Esophagus squamous epithelium (tissue), 5 donors: ENCODE measurements at places on chromosomes 4 and X.
A peak's percentile ranks its signal among the peaks of the same experiment; 100 is the strongest.

GRCh38 chrX:67546496-67547423 lies 2.9 kb downstream of the AR start:
- H3K27ac ChIP-seq, result peak overlapping the region; percentile 36
- no peaks in the 10 kb centered on the region for H3K36me3 ChIP-seq
- H3K4me1 ChIP-seq, result peaks cover 4% of the 10 kb centered on the region
- peak overlapping the region; percentile 47 for H3K4me3 ChIP-seq

GRCh38 chr4:106289737-106290136 lies 26.3 kb downstream of the TBCK start:
- no peak overlapping the region for H3K27ac ChIP-seq
- H3K4me3 ChIP-seq, result no peak overlapping the region
- peaks cover 74% of the 10 kb centered on the region for H3K36me3 ChIP-seq
- DNase-seq, result no peak
- no peaks in the 10 kb centered on the region for H3K27me3 ChIP-seq

DNA sequence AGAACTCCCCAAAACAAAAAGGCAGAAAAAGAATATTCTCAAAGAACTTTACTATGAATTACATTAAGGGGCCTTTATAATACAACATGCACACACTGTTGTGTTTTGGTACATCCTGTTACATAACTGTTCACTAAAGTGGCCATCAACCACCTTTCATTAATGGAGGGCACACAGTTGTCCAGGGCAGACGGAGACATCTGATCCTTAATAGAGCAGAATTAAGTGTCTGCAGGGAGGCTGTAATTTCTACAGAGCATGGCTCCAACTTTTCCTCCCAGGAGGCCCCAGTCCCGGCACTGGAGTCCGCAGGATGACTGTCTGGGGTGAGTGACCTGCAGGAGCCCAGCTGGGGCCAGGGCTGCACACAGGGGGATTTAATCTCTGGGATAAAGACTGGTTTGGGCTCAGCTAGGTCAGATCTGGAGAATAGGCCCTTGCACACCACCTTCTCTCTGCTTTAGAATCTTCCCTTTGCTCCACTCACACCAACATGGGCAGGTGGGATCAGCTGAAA lies 233.4 kb downstream of the MAML3 start:
- DNase-seq, result no peak
- no peak overlapping the region for H3K4me3 ChIP-seq
- no peaks in the 10 kb centered on the region for H3K36me3 ChIP-seq
- H3K4me1 ChIP-seq, result peaks cover 48% of the 10 kb centered on the region

DNA sequence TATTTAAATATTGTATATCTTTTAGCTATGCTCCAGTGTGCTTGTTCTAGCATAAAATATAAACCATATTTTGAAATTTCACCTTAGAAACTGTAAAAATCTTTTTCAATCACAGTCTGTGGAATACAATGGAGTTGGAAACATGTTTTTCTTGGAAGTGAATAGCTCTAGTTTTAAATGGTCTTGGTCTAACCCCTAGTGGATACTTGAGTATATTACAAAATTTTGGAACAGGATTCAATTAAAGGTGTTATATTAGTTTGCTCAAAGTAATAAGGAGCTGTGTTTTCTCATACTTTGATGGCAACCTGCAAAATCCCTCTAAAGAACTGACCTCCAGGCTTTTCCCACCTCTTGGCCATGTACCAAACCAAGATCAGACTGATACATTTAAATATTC lies 48.2 kb downstream of the STK26 start:
- DNase-seq, result no peak
- H3K27me3 ChIP-seq, result no peaks in the 10 kb centered on the region
- H3K27ac ChIP-seq, result no peak overlapping the region
- no peaks in the 10 kb centered on the region for H3K36me3 ChIP-seq
- H3K4me1 ChIP-seq, result no peaks in the 10 kb centered on the region

DNA sequence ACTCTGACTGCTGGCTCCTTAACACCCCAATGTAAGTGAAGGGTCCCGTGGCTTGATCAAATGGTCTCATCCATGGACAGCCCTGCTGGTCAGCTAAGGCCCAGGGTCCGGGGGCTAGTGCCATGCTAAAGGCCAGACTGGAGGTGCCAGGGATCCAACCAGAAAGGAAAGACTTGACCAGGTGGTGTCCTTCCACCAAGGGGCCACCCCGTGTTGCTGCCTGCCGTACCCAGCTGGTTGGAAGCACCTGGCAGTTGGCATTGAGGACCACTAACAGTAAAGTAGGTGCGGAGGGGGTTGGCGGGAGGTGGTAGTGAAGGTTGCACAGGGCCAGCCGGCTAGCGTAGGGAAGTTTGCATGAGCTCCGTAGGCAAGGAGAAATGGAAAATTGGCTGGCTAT lies 1.7 kb upstream of the IL1RAPL2 start:
- no peak for DNase-seq
- H3K4me3 ChIP-seq, result no peak overlapping the region
- no peak overlapping the region for H3K27ac ChIP-seq
- H3K27me3 ChIP-seq, result no peaks in the 10 kb centered on the region
- H3K36me3 ChIP-seq, result no peaks in the 10 kb centered on the region

DNA sequence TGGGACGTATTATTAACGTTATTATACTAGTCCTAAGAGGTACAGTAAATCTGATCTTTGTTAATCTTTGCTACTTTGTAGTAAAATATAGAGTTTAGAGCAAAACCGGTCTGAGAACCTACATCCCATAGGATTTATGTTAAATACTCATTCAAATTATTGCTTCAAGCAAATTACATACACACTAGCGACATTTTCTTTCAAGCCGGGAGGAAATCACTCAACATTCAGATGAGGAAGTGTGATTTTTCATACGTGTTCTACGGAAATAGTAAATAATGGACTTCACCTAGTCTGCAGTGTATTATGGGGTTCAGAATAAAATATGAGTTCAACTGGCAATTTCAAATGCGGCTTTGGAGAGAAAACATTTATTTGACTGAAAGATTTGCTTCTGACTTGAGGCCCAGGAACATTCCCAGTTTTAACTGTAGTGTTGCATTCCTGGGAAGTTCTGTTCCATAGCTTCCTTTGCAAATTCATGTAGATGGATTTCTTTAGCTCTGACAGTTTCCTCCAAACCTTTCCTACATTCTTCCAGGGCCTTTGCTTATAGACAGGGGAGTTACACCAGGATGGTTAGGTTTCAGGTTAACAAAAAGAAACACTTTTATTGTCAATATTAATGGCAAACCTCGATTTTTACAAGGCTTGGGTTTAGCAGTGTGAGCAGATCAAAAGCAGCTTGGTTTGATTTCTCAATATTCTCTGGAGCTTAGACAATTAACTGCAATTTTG lies 5.3 kb upstream of the HAND2 start:
- no peaks in the 10 kb centered on the region for H3K36me3 ChIP-seq
- DNase-seq, result no peak
- H3K4me3 ChIP-seq, result no peak overlapping the region
- peaks cover 9% of the 10 kb centered on the region for H3K27me3 ChIP-seq
- H3K27ac ChIP-seq, result no peak overlapping the region

DNA sequence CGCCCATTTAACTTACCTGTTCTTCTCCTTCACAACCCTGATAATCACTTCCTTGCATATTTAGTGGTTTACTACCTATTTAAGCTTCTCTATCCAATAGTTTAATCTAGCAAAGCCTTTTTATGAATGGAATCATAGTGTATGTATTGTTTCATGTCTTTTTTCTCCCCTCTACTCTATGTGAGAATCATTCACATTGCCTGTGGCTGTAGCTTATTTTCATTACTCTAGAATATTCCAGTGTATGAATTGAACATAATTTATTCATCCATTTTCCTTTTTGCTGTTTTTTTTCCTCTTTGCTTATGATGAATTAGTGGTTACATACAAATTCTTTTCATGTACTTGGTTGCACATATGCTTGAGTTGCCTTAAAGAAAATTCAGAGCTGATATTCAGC lies 490 bp upstream of the ADH4 start:
- no peaks in the 10 kb centered on the region for H3K27me3 ChIP-seq
- no peaks in the 10 kb centered on the region for H3K4me1 ChIP-seq
- DNase-seq, result no peak

DNA sequence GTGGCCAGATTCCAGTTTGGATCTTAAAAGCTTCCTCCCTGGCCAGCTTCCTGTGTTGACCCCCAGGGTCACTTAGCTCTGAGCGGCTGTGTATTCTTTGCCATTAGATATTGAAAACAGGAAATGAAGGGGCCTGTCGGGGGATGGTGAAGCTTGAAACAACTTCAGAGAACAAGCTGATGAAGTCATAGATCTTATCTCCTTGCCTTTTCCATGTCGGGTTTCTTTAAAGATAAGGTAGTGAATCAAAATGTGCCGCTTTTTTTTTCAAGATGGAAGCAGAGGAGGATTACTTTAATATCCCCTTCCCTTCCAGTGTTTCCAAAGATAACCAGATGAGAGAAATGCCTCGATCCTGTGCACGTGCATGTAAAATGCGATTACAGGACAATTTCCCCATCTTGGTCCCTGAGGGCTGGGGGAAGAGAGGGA lies 508.5 kb downstream of the MID1IP1 start:
- no peaks in the 10 kb centered on the region for H3K27me3 ChIP-seq
- no peak for DNase-seq
- H3K4me1 ChIP-seq, result no peaks in the 10 kb centered on the region

DNA sequence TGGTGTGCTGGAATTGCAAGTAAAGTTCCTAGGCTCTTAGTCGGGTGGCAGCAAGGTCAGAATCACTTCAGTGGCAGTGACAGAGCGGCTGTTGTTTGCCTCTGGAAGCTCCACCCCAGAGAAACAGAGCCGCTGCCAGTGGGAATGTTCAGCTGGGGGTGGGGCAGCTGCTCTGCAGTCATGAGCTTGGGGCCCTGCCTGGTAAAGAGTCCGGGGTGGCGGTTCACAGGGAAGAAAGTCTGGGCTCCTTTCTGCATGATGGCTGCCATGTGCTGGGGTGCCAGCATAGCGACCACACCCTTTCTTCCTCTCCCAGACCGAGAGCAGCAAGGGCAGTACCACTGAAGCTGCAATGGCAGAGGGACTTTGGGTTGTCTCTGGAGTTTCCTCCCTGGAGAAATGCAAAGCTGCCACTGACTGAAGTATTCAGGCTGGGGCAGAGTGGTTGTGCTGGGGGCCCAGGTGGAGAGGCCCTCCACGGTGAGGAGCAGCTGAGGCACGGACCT lies 108.8 kb upstream of the CENPE start:
- no peak overlapping the region for H3K27ac ChIP-seq
- no peak overlapping the region for H3K4me3 ChIP-seq
- no peaks in the 10 kb centered on the region for H3K27me3 ChIP-seq
- H3K4me1 ChIP-seq, result no peaks in the 10 kb centered on the region
- no peak for DNase-seq

- no peak overlapping the region for H3K4me3 ChIP-seq
- H3K27me3 ChIP-seq, result no peaks in the 10 kb centered on the region
- H3K4me1 ChIP-seq, result no peaks in the 10 kb centered on the region
Observed at GRCh38 chr4:45358573-45359506, 632.5 kb upstream of the GNPDA2 start.

DNA sequence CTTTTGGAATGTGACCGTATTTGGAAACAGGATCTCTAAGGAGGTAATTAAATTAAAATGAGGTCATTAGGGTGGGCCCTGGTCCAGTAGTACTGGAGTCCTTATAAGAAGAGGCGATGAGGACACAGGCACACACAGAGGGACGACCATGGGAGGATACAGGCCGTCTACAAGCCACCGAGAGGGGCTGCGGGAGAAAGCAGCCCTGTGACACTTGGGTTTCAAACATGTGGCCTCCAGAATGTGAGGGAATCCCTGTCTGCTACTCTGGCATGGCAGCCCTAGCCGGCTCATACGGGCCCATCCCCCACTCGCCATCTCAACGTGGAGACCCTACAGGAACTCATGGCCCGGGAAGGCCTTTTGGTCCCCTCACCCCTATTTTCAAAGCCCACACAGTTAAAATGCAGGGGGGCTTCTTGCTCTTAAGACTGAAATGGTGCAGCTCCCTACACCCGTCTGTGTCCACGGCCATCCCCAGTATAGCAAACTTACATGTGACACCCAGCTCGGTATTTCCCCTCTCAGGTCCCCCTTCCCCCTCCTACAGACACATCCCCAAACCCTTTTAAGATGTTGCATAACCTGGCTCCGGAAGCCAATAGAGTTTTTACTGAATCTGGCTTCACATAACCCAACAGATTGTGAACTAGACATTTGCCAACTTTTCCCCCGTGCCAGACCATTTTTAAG lies 124.1 kb upstream of the TBL1X start:
- H3K4me1 ChIP-seq, result peaks cover 16% of the 10 kb centered on the region
- DNase-seq, result no peak
- H3K36me3 ChIP-seq, result no peaks in the 10 kb centered on the region
- peak overlapping the region; percentile 80 for H3K27ac ChIP-seq
- peak overlapping the region; percentile 39 for H3K4me3 ChIP-seq

- no peaks in the 10 kb centered on the region for H3K27me3 ChIP-seq
- DNase-seq, result no peak
Observed at GRCh38 chr4:65719635-65720034, 49.3 kb upstream of the EPHA5 start.
